Epithelial cell of prostate (primary cell): ENCODE measurements at places on chromosomes 2 and 18.

DNA sequence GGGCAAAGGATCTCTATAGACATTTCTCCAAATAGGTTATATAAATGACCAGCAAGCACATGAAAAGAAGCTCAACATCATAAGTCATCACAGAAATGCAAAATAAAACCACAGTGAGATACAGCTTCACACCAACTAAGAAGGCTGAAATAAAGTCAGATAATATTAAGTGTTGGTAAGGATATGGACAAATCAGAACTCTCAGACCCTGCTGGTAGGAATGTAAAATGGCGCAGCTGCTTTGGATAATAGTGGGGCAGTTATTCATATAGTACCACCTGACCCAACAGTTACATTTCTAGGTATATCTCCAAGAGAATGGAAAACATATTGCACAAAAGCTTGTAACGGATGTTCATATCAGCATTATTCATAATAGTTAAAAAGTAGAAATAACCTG is 14.0 kb downstream of the EPB41L5 start:
- DNase-seq, result no peak

- DNase-seq, result no peak
These were observed 220.7 kb downstream of the LRRTM4 start for GRCh38 chr2:77301441-77301840.

GRCh38 chr2:11669454-11670291 is at the start of gene NTSR2:
Gene NTSR2 (minus strand): TSS chr2:11670195. CDS start chr2:11670129, 66 bp downstream.
- no peak for DNase-seq

- no peak for DNase-seq
These were observed 12.7 kb downstream of the NEU4 start for GRCh38 chr2:241821460-241822263.

GRCh38 chr18:62702259-62702658 is 13.1 kb upstream of the PHLPP1 start:
- no peak for DNase-seq

GRCh38 chr2:25814681-25815080 is 63.6 kb downstream of the ASXL2 start:
- peak; percentile 18 for DNase-seq

- DNase-seq, result no peak
These were observed 423.0 kb downstream of the IRS1 start for GRCh38 chr2:226376516-226377180.

DNA sequence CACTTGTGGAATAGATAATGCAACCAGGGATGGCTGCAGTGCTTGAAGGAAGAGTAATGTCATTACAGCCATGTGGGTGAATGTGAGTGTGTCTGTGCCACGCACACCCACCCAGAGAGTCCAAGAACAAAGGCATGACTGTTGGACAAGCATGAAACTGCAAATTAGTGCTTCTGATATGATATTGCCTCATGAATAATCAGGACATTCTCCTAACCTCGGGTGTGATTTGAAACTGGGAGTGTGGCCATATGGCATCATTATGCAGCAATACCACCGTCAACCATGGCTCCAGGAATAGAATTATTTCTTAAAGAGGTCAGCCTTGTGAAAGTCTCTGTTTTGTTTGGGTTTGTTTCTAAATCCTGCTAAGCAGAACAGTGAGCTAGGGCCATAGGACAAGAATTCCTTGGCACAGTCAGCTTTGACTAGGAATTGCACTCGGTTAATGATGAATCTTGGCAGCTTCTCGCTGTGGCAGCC is 678.0 kb upstream of the RAB6C start:
- no peak for DNase-seq

GRCh38 chr2:171706152-171706803 is 19.0 kb downstream of the DYNC1I2 start:
- DNase-seq, result no peak
